ENCODE measurements at places on chromosomes 6 and 20.

- ATAC-seq = no peak
Measured at GRCh38 chr6:151141685-151142084, 98.1 kb upstream of the AKAP12 start.

GRCh38 chr6:33861722-33862121, 57.9 kb upstream of the MLN start:
- no peak for ATAC-seq

DNA sequence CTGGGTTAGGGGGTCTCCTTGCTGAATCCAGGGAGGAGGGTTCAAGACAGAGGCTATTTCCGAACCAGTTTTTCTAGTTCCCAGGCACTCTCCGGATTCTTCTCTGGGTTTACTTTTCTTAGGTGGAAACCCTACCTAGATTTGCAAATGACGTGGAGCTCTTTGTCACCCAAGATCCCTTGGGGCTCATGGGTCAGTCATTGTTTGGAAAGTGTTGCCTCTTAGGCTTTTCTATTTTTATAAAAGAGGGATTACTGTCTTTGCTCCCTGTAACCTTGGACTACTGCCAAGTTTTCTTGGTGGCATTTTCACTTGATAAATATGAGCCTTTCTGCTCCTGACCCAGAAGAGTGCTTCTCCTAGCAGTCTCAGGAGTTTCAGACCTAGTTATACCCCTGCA, 33.6 kb downstream of the FAM209B start:
- no peak for ATAC-seq

- no peak for ATAC-seq
Measured at GRCh38 chr6:30515106-30515505, 25.8 kb downstream of the HLA-E start.

DNA sequence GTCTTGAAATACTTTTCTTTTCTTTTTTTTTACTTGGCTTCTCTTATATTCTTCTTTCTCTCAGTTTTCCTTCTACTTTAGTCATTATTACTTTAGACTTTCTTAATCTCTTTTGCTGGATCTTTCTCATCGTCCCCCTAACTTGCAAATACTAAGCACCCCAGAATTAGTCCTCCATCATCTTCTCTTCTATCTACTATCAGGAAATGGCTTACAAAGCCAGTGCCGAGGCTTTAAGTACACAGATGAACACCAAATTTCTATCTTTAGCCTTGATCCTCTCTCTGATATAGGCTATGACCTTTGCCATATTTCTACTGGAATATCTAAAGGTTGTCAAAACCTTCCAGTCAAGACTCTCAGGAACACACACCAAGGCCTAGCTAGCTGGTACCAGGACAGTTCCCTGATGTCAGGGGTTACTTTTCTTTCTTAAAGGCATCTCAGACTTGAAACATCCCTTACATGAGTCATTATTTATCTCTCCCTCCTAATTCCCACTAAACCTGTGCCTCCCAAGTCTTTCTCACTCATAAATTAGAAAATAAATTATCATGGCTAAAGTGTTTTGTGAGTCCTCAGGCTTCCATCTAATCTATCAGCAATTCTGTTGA, 278.6 kb upstream of the TCF21 start:
- no peak for ATAC-seq

- no peak for ATAC-seq
Measured at GRCh38 chr6:46638650-46639049, 14.0 kb downstream of the CYP39A1 start.

GRCh38 chr6:37717836-37718251, 20.2 kb upstream of the MDGA1 start:
- ATAC-seq = no peak

- no peak for ATAC-seq
Measured at GRCh38 chr6:133394630-133395029, 153.5 kb downstream of the EYA4 start.

GRCh38 chr6:41705996-41706835, 29.2 kb downstream of the TFEB start:
- peak; percentile 94 for ATAC-seq

DNA sequence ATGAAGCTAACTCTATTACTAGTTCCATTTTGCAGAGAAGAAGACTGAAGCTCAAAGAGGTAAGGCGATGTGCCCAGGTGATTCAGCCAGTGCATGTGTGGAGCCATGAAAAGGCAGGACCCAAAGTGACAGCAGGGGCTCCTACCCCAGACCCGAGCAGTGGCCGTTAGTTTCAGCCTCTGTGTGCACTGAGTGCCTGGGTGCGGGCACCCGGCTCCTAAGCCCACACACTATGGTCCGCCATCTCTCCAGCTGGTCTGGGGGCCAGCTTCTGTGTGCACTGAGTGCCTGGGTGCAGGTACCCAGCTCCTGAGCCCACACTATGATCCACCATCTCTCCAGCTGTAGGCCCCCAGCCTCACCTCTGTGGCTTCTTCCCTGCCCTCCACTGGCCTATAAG, 123.5 kb upstream of the CST7 start:
- ATAC-seq = no peak

DNA sequence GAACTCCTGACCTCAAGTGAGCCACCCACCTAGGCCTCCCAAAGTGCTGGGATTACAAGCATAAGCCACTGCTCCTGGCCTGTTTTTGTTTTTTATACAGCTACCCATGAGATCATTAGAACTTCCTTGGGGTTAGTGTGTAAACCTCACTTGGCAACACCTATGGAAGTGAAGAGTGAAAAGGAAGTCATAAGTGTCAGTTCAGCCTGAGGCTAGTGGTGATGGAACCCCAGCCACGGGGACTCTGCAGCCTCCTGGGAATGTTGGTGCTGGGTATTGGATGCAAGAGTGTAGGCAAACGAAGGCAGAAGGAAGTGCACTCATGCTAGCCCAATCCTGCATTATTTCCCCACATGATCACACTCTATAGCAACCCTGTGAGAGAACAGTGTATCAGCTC, 33.6 kb upstream of the FUCA2 start:
- no peak for ATAC-seq

DNA sequence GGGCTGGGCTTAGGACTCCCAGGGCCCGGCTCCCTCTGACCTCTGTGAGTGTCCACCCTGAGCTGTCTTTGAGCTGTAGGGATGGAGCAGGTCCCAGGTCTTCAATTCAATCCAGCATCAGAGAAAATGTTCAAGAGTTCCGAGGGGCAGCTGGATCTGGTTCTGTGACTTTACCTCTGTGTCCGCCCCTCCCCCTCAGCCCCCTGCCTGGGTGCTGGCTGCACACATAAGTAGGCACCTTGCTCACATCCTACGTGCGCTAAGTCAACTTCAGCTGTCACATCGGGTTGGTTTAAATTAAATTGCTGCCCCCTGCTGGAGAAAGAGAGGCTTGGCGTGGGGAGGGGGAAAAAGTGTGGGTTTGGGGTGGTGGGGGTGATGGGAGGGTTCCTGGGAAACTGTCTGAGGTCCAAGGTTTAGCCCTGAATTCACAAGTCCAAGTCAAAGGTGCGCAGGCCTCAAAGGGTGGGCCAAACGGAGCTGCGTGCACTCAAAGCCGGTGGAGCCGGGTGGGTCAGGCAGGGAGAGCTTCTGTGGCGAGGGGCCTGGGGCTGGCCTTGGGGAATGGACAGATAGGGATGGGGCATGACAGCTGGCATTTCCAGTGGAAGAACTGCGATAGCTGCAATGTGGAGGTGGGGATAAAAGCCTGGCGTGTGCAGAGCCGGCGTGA, 3.0 kb downstream of the WFDC5 start:
- ATAC-seq = no peak

DNA sequence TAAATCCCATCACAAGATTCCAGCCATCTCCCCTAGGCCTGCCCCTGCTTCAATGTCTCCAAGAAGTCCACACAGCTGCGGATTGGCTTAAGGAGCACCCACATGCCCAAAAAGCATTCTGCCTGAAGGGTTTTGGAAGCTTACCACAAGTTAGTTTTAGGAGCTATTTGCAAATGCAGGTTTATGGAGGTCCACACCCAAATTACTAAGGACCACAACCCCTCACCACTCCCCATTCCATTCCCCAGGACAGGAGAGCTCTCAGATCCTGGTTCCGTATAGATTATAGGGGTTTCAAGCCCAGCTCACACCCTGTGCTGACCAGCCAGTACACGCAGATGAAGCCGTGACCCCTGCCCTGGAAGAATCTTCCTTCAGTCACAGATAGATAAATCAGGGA, 24.3 kb upstream of the PXDC1 start:
- no peak for ATAC-seq

DNA sequence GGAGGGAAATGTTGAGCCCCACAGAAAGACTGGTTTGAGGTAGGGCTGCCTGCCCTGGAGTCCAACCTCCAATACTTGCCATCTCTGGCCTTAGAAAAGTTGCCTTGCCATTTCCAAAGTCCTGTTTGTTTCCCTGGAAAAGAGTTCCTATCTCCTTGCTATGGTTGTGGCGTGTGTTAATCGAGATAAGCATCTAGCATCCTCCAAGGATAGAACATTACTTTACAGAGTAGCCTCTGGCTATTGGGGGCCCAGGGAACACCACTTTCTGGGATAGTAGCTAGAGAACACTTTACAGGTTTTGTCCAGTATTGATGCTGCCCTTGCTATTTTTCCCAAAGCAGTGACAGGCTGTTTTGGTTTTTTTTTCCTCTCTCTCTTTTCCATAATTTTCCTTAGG, 57.4 kb upstream of the SASH1 start:
- no peak for ATAC-seq

GRCh38 chr6:38345586-38345985, 294.1 kb downstream of the BTBD9 start:
- ATAC-seq = no peak

GRCh38 chr6:4466769-4467480, 309.3 kb upstream of the CDYL start:
- no peak for ATAC-seq

GRCh38 chr20:49694450-49695071, 19.1 kb downstream of the B4GALT5 start:
- no peak for ATAC-seq

DNA sequence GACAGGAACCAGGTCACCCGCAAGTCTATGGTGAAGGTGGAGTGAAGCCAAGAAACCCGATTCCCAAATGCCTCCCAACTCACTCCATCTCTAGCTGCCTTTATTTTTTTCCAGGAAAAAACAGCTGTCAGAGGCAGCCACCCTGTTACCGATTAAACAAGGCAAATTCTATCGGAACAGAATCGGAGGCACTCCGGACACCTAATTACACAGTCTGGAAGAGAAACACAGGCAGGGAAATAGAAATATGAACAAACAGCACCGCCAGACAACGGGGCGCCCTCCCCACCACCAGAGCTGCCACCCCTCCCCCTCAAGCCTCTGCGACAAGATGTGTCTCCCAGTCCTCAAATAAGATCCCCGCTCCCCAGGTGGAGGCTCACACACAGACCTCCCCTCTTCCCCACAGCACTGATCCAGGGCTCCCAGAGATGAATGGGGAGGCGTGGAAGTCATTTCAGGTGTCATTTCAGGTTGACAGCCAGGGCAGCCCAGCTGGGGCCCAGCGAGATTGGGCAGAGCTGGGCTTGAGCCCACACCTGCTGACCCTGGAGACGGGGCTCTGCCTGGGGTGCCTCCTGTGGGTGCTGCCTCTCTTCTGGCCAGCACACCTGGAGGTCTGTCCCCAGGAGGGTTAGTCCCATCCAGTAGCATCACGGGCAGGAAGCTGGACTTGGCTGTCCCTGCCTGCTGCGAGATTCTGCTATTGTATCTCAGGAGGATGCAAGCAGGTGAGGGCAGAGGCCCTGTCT, 19.8 kb upstream of the VSTM2L start:
- no peak for ATAC-seq

DNA sequence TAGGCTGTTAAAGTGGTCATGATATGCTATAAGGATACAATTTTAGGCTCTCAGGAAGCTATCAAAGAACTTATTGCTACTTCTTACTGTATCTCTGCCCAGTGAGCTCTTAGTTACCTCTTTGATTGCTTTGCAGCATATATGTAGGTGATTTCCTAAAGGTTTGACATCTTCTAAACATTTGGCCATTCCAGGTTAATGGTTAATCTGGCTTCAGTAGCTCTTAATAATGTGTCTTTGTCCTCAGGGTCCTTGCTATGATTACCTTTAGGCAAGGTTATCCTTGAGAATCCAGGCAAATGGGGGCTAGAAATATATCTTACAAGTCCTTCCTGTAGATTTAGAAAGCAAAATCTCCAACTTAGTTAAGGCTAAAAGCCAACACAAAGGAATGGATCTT, 575.4 kb downstream of the TFAP2B start:
- no peak for ATAC-seq

DNA sequence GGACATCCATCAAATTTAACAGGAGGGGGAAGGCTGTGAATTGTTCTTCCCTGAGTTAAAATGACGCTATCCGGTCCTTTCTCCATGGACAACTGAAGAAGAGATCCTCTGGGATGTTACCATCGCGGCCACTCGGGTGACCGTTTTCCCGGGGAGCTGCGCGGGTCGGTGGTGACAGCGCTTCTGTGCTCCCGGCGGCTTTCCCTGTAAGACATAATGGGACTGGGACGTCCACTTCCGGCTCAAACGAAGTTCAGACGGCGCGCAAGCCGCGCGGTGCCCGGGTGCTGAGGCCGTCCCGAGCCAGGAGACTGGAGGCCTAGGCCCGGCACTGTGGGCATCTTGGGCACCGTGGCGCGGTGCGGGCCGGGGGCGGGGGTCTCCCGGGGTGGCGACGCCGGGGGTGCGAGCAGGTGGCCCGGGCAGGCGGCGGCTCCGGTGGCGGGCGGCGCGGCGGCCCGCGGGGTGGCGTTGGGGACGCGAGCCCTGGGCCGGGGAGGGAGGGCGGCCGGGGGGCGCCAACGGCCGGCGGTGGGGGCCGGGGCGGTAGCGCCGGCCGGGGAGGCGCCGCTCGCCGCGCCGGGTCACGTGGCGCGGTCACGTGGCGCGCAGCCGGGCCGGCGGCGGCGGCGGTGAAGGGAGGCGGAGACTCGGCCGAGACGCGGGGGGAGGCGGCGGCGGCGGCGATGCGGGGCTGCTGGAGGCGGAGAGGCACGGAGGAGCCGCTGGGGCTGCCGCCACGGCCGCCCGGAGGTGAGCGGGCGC, 63.6 kb downstream of the GTF2H5 start:
- ATAC-seq = peak; percentile 88

- no peak for ATAC-seq
Measured at GRCh38 chr6:116359131-116359530, 11.6 kb upstream of the DSE start.

DNA sequence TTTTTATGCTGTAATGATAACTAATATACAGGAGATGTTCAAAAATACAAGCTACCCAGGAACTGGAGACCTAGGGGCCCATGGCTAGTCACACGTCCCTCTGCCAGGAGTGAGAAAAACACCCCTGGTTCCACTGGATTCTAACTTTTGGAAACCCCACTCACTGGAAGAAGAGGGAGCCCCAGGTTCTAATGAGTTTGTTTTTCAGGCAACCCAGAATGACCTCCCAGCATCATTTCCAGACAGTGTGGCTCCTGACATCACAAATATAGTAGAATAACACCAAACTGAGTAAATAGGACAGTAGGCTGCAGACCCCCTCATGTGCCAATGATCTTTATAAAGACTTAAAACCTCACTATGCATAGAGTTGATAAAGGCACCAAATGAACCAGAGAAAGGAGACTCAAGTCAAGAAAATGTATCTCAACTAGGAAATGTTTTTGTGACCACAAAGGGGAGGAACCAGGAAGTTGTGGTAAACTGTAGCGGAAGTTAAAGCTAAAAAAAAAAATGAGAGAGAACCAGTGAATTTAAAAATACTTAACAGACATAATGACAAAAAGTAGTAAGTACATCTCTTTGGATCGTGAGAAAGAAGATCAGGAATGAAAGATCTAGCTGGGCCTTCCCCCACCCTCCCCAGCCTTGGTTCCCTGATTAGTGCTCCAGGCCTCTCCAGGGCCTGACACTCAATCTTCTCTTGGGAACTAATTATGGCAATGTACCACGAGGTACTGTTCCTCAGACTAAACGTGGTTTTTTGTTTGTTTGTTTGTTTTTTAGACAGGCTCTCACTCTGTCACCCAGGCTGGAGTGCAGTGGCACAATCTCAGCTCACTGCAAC, 19.8 kb downstream of the HLA-E start:
- ATAC-seq = peak; percentile 78
